ENCODE measurements at places on chromosomes 1 and 21.
A peak's percentile ranks its signal among the peaks of the same experiment; 100 is the strongest.

GRCh38 chr1:109136766-109137165 lies 22.9 kb downstream of the ELAPOR1 start:
- no peak for DNase-seq

DNA sequence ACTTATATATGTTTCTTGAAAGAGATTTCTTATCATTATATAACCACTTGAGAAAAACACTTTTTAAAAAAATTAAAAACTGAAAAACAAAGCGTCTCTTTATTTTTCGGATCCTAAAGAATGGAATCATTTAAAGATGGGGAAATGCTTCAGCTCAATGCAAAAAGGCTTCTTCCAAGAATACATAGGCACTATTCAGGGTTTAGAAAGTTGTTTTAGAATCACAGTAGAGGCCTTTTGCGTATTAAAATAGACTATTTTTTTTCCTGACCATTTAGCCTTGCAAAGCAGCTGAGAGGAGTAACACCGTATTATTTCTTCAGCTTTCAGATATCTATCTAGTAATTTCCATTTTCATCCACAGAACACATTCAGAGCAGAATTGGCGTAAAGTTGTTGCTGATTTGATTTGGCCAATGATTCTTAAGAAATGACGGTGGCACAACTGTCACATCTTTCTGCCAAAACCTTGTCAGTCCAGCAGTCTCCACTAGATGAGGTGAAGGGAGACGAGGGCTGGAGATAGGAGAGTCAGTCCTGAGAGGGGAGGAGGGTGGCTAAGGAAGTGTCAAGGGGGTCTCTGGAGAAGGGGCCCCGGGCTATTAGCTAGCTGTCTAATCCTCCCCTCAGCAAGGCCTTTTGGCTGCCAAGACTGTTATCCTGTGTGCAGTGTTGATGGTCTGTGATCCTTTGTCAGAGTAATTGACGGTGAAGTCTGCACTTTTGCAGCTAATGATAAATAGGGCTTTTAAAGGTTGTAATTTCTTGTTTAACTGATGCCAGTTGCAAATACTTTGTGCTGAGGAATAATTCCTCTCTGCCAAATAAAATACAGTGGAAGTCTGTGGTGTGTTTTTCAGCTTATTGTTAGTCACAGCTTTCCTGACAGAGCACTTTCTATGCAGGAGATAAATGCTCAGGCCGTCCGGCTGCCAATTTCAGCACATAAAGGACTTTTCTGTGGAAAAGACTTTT lies 34.7 kb downstream of the PRRX1 start:
- no peak for DNase-seq

- no peak for DNase-seq
Measured at GRCh38 chr1:156496211-156496761, 4.3 kb downstream of the MEF2D start.

DNA sequence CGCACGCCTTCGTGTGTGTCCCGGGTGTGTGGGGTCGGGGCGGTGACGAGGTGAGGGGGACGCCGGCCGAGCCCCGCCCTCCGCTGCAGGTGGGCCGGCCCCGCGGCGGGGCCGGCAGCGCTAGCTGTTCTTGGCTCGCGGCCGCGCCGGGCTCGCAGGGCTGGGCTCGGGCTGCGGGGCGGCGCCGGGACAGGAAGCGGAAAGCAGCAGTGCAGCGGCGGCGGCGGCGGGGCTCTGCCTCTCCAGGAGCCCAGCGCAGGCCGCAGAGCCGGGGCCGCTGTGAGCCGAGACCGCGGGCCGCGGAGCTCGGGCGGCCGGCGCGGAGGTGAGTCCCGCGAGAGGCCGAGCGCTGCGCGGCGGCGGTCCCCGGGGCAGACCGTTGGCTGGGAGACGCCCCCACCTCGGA lies at the start of gene VANGL1:
Gene VANGL1, plus strand, starts transcription at position 209 of the 406 bp plus-strand sequence. CDS start 9,444 bp downstream, outside the sequence.
- no peak for DNase-seq

DNA sequence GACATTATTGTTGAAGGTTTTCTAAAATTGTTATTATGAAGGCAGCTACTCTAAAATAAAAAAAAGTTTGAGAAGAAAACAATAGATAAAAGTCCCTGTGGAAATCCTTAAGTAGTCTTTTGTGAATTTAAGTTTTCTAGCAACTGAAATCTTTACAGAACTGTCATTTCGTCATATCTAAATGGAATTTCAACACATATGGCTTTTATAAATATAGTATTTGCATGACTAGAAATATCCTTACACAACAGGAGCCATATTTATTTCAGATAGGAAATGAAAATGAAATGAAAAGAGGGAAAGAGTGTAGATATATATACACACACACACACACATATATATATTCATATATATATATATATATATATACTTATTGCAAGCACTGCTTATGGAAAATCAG lies 204.7 kb upstream of the RGS18 start:
- DNase-seq, result no peak

DNA sequence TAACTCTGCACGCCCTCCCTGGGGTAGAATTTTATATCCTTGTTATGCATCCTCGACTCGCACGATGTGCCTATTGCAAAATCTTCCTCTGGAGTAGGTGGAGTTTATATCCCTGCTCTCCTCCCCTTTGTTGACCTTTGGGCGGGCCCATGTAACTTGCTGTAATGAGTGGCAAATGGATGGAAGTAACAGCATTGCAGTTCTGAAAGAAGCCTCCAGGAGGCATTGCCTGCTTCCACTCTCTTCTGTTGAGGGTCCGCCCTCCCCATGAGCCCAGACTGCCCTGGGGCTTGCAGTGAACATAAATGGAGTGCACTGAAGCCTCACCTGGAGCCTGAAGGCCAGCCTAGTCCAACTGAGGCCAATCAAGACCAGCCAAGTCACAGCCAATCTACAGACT lies 62.2 kb upstream of the GRIK3 start:
- DNase-seq, result no peak

- DNase-seq, result no peak
Measured at GRCh38 chr1:170217517-170218256, 71.9 kb downstream of the NTMT2 start.

DNA sequence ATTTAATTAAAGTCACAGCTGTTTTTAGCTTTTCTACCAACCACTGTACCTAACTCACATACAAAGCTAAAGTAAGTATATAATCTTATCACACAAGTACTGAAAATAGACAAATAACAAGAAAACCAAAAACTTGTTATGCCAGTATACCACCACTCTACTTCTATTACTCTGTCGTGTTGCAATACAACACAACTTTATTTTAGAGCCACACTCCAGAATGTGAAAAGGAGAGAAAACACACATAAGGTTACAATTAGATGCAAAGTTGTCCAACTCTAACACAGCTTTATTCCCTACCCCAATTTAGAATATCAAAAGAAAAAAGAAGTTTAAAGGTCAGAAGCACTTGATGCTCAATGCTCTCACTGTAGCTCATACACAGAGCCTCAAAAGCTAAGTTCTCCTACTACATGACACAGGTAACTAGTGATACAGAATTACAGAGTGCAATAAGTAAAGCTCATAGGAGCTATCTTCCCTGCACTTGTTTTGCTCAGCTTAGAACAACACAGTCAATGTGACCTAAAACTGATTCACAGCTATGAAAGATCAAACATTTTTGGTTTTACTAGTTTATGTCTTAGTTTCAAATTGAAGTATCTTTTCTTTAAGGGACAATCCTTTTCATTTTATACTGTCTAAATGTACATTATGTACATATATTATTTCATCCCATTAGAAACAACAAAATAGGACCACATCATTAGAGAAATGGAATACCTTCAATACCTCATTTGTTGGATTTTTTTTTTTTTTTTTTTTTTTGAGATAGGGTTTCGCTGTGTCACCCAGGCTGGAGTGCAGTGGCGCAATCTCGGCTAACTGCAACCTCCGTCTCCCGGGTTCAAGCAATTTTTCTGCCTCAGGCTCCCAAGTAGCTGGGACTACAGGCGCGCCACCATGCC lies 29.2 kb downstream of the EYA3 start:
- DNase-seq, result no peak

- no peak for DNase-seq
Measured at GRCh38 chr1:22722901-22723550, 12.4 kb downstream of the EPHB2 start.

- DNase-seq, result no peak
Measured at GRCh38 chr21:23475281-23476219, 2131.7 kb downstream of the MRPL39 start.

- no peak for DNase-seq
Measured at GRCh38 chr1:246761396-246761795, 37.2 kb downstream of the SCCPDH start.

- no peak for DNase-seq
Measured at GRCh38 chr21:35254765-35255138, 205.7 kb upstream of the RUNX1 start.

DNA sequence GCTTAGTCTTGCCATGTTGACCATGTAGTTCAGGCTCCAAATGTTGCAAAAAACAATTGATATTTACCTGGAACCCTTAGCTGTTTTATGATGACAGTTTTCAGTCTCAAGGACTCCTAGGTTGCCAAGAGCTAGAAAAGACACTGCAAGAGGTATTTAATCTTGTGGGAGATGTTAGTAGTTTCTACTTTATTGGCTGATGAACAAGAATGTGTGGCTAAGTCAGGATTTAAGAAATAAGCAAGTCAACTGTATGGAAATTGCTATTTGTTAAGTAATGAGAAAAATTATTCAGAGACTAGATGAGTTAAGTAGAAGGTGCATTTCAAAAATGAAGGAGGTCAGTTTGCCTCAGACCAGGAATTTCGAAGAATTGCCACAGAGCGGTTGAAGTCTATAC lies 639.7 kb upstream of the USP24 start:
- DNase-seq, result no peak

GRCh38 chr21:40985370-40985769 lies 138.4 kb upstream of the DSCAM start:
- no peak for DNase-seq

- DNase-seq, result no peak
Measured at GRCh38 chr1:229059671-229060539, 211.0 kb upstream of the RAB4A start.

- DNase-seq, result peak; percentile 73
Measured at GRCh38 chr1:24413350-24414163, at the start of gene STPG1. STPG1 (minus strand) TSS chr1:24413782; CDS start chr1:24401388, 12,394 bp downstream.

DNA sequence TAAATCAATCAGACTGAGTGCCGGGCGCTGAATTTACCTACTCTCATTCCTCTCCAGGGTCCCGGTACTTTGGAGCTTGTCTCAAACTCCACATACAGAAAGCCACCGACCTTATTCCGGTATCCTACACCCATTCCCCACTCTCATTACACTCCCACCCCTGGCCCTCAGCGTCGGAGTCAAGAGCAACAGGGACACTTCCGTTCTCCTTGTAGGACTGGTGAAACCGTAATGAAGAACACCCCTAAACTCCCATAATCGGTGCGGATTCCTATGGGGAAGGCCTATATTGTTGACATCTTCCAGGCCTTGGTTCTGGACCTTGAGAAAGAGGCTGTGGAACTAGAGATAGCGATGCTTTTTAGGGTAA lies 798 bp downstream of the ZBED6 start:
- DNase-seq, result peak; percentile 30

DNA sequence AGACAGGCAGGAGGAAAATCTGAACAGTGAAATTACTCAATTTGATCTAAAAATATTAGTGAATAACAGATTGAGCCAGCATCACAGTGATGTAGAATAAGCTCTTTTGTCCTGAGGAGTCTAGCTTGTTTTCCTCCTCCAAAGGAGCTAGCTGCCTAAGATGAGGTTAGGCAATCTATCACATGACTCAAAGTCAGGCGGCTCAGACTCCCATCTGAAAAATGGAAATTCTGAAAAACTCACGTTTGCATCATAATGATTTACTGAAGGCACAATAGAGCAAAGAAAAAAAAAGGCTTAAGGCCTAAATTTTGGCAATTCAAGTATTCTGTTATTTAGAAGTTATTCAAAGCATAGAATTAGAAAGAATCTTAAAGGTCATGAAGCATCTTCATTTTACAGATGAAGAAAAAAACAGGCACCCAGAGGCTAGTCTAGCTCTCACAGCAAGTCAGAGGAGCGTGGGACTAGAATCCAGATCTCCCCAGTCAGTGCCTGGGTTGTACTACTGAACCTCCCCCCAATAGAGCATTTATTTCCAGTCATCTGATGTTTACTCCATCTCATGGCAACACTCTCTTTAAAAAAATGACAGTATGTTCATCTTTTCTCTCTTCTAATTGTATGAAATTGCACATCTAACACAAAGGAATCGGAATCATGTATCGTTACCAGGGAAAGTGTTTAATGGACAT lies 62.5 kb upstream of the ATF3 start:
- DNase-seq, result no peak

GRCh38 chr1:36083219-36083618 lies 675 bp upstream of the TEKT2 start:
- no peak for DNase-seq

DNA sequence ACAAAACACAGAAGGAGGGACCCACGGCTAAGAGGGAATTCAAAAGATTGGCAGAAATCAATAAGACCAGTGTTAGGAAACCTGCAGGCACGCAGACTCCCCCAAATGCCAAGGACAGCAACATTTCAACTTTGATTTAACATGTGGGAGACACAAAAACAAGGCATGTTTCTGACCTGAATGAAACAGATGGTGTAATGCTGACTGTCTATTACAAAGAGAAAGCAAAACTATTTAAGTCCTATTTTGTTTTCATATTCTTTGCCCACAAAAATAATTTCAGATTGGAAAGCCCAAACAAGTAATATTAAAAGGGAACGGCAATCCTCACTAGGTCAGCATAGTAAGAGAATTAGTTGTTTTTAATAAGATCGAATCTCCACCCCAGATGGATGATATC lies 107.9 kb downstream of the S1PR1 start:
- no peak for DNase-seq

DNA sequence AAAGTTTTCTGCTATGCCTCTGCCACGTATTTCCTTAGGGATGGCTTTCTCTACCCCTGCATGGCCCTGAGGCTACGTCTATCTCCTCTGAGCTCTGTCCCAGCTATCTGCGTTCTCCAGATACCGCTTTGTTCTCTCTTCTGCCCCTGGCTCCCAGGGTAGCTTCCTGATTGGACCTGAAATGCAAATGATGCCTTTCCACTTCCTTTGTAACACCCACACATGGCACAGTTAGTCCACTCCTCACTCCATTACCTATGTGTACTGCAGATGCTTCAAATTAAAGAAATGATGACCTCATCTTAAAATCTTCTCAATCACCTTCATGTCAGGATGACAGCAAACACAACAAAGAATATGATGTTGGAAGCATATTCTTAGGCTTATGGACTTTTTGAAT lies 138.6 kb upstream of the POGK start:
- DNase-seq, result no peak

DNA sequence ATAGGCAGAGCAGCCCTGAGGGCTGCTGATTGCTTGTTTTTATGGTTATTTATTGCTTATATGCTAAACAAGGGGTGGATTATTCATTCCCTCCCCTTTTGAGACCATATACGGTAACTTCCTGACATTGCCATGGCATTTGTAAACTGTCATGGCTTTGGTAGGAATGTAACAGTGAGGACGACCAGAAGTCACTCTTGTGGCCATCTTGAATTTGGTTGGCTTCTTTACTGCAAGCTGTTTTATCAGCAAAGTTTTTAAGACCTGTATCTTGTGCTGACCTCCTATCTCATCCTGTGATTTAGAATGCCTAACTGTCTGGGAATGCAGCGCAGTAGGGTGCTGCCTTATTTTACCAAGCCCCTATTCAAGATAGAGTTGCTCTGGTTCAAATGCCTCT lies 531.8 kb upstream of the PRMT6 start:
- DNase-seq, result no peak

GRCh38 chr21:34200288-34200905 lies 127.0 kb downstream of the MRPS6 start:
- no peak for DNase-seq
